ENCODE measurements at places on chromosomes 7 and 10.

GRCh38 chr10:72254813-72255568 is 18.7 kb upstream of the DDIT4 start:
- DNase-seq: peak; percentile 84

- DNase-seq: no peak
These were observed 42.2 kb downstream of the XPNPEP1 start for GRCh38 chr10:109880886-109881768.

GRCh38 chr10:132010483-132010882 is 28.8 kb upstream of the BNIP3 start:
- no peak for DNase-seq

DNA sequence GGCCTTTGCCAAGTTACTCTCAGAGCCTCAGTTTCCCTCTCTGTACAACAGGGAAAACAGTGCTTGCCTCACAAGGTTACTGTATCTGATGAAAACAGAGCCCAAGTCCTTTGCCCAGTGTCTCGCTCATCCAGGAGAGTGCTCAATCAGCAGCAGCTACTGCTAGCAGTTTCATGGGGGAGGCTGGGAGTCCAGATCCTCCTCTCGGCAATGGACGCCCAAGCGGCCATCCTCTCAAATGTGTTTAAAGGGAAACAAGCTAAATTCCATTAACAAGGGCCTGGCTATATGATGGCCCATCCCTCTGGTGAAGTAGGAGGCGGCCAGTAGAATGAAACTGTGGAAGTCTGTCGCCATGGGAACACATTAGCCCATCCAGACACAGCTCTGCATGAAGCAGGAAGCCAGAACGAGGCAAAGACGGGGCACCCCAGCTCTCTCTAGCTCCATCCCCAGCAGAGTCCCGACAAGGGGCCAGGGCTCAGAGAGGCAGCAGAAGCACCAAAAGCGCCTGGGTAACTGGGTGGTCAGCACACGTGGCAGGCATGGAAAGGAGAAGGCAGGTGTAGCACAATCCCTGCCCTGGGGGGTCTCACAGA is 35.2 kb downstream of the FAM53B start:
- no peak for DNase-seq

DNA sequence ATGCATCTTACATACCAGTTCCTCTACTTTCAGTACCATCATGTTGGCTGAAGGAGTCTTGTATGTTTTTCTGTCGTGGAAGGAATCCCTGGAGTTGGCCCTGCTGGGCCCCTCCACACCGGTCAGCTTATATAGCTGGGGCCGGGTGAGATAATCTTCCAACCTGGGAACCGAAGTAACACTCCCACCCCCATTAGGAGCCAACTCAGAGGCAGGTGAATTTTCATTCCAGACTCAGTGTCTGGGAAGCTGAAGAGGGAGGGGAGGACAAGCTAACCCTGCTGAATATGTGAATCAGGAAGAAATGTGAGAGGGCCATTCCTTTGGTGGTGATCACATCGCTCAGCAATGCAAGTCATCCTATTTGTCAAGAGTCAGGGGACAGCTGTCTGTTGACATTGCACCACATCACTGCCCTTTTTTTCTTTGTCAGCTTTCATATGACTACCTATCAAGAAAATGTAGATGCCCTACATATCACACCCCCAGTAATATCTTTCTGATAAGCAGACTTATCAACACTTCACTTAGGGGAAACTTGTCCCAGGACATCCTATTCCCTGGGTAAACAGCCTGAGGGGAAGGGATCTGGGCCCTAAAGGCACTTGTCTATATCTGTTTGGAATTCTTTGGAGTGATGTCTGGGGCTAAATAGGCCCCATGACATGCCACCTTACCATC is at the start of gene ANKRD1:
ANKRD1 (minus strand) TSS at position 102 of the 681 bp plus-strand sequence; CDS start at position 42, 60 bp downstream.
- DNase-seq: no peak

- DNase-seq: no peak
These were observed 18.0 kb upstream of the INPP5A start for GRCh38 chr10:132519382-132520176.

GRCh38 chr7:70338015-70338414 is 739.7 kb downstream of the AUTS2 start:
- no peak for DNase-seq

GRCh38 chr7:116525298-116525912 is 569 bp downstream of the CAV1 start:
- DNase-seq: no peak

GRCh38 chr7:136067277-136067676 is 90.1 kb upstream of the MTPN start:
- DNase-seq: no peak

DNA sequence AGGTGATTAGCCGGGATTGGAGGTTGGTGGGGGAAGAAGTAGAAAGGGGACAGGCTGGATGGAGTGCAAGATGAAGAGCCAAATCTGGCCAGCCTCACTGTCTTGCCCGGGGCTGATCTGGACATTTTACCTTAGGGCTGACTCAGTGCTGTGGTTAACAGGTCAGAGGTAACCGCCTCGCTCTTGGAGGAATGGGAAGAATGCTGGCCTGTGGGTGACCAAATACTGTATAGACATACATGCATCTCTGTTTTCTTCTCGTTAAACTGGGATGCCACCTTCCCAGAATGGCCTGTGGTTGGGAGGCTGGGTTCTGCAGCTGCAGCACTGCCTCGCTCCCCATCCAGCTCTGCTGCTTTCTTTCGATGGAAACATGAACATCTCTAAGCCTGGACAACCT is 120.0 kb downstream of the SEC23IP start:
- DNase-seq: no peak

DNA sequence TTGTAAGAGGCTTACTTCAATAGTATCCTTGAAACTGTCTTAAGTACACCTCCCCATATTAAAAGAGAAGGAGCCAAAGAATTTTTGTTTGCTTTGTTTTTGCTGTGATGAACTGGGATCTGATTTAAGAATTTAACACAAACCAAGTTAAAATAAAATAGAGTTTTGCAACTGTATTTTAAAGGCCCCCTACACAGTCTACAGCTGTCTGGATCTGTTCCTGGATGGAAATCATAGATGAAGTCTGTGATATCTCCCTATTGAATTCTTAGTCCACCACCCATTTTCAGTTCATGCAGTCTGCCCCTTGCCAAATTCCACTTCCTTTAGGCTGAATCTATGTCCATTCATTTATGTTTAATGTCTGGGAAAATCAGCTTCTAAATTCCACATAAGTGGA is 169.8 kb upstream of the MEOX2 start:
- DNase-seq: no peak

DNA sequence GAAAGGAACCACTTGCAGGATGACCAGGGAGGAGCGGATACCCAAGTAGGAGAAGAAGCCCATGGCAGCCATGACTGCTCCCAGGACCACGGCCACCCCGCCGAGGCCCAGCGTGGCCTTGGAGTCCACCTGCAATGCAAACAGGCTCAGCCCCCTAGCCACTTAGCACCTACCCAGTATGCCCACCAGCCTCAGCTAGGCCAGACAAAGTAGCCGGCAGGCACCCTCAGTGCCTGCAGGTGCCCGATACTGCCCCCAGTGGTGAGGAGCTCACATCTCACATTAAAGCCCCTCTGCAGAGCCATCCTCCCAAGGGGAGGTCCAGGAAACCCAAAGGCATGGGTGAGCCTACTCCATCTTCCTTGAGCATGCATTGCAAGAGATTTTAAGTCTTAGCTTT is 6.6 kb downstream of the NPC1L1 start:
- no peak for DNase-seq

- no peak for DNase-seq
These were observed 38.7 kb downstream of the DENND11 start for GRCh38 chr7:141663081-141663849.

- DNase-seq: no peak
These were observed 39.8 kb downstream of the CAMK2B start for GRCh38 chr7:44285561-44285960.

DNA sequence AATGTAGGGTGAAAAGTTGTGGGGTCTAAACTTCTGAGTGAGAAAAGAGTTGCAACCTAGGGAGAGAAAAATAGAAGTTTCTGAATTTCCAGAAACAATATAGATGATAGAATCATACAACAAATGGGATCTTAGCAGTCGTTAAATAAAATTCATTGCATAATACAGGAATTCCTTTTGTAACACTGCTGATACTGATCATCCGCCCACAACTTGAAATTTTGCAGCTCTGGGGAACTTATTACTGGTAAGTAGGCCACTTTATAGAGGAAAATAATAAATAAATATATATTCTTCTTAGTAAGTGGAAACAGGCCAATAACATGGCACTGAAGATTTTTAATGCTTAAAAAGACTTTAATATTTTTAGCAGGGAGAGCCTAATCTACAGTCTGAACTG is 81.9 kb upstream of the SMIM30 start:
- DNase-seq: no peak

GRCh38 chr7:29340696-29341095 is 146.1 kb downstream of the CHN2 start:
- DNase-seq: no peak

DNA sequence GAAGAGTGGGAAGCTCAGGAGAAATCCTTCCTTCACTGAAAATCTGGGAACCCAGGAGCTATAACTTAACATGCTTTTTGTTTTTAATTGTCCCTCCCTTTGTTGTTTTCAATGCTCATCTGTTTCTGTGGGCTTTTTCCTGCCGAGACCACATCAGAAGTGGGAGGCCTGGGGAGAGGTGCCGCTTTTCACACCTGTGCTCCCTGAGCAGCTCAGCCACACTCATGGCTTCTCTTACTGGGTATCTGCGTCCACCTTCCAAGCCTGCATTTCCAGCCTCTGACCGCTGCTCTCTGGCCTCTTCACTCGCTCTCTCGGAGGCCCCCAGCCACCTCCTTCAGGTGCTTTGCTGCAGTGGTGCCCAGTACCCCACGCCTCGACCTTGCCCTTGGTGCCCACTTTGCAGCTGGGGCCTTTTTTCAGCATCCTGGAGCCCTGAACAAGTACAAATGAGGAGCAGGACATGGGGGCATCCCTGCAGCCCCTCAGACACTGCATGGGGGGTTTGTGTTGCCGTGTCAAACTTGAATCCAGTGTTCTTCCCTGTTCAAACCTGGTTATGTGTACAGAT is 9.9 kb downstream of the C7orf57 start:
- DNase-seq: no peak

- no peak for DNase-seq
These were observed 10.0 kb downstream of the LAMB4 start for GRCh38 chr7:108120196-108120595.

DNA sequence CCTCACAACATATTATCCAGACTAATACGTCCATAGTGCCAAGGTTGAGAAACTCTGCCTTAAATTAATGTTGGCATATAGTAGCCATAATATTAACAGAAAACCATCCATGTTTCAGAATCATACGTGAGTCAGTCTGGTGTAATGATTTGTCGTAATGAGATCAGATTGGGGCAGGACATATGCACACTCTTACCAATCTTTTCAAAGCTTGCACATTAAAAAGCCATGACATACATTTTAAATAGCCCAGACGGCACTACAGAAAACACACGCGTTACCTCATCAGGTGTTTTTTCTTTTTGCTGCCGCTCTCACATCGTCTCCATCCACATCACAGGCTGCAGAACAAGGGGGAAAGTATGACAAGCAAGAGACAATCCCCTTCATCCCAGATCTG is 211.6 kb downstream of the NEBL start:
- no peak for DNase-seq

DNA sequence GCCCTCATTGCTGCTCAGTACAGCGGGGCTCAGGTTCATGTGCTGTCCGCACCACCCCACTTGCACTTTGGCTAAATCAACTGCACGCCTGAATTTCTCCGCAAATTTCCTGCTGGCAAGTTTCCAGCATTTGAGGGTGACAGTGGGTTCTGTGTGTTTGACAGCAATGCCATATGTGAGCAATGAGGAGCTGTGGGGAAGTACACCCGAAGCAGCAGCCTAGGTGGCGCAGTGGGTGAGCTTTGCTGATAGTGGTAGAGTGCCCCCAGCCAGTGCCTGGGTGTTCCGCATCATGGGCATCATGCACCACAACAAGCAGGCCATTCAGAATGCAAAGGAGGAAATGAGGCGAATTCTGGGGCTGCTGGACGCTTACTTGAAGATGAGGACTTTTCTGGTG is 103.9 kb upstream of the POT1 start:
- no peak for DNase-seq

GRCh38 chr10:96072674-96073073 is 29.3 kb downstream of the CCNJ start:
- no peak for DNase-seq

- no peak for DNase-seq
These were observed 9.2 kb downstream of the CPA2 start for GRCh38 chr7:130275826-130276297.

GRCh38 chr10:66910671-66911070 is 15.2 kb upstream of the LRRTM3 start:
- DNase-seq: no peak

DNA sequence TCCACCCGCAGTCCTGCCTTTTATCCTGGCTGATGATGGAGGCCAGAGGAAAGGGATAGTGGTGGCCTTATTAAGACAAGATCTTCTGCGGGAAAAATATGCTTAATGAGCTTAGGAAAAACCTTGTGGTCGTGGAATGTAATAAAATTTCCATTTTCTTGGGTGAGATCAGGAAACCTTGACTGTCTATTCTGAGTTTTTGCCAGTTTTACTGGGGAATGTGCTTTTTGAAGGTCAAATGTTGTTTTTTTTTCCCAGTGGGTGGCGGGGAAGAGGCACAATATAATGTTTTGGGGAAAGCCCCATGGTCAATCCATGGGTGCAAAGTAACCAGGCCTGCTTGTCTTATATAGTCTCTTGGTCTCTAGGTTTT is 118.5 kb downstream of the CREB5 start:
- no peak for DNase-seq

DNA sequence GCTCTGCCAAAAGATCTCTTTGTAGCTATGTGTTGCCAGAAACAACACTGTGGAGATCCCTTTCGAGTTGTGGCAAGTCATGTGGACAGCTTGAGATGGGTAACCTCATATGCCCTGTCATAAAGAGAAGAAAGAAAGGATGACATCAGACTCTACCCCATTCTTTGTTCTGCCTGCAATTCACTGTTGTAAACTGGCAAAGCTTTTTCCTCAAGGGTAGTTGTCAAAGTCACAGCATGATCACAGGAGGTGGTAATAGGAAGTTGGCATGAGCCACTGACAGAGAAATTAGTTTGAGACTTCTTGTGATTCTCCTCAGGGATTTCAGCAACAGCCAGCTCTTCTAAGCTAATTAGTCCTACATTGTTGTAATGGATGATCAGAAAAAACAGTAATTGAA is 19.4 kb upstream of the MINDY3 start:
- DNase-seq: no peak

All from hypothalamus (tissue), 51 donors.